ENCODE measurements at places on chromosomes 3 and 15.

- no peak for DNase-seq
Observed at GRCh38 chr3:170322566-170323269, 34.8 kb upstream of the SKIL start.

DNA sequence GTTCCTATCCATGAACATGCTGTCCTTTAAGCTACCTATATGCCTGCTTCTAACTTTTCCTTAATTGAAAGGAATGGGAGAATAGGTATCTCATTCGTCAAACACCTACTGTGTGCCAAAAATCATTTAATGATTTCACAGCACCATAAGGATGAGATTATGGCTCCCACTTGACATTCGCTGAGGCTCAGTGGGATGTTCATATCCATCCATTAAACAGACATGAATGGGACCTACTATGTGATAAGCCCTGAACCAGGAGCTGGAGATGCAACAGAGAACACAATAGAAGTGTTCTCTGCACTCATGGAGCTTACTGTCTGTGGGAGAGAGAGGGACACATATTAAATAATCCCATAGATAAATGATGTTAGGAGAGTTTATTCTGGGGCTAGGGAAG lies 49.7 kb downstream of the HRH1 start:
- no peak for DNase-seq

DNA sequence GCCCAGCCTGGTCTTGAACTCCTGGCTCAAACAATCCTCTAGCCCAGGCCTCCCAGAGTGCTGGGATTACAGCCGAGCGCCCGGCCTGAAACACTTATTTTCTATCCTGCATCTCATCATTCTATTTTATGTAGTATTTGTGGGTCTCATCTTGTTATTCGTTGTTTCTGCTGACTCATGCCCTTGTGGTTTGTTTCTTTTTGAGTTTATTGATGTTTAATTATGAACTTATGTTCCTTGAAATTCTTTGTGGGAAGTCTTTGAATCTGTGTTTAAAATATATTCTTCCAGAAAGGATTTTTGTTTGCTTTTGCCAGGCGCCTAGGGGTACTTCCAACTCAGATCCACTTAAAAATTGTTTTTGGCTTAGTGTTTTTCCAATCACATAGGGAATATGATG lies 78.3 kb upstream of the C15orf39 start:
- DNase-seq, result no peak

DNA sequence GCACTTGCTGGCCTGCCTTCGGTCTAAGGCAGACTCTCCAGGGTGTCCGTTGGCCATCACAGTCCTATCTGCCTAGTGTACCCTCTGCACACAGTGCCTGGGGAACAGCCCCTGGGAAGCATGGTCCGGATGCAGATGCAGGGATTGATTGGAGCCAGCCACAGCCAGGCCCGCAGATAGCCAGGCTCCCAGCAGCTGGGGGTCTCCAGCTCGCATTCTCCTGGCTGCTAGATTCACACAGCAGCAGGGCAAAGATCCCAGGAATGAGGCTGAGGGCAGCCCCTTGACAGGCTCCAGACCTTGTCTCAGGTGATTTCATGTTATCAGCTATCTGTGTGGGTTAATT lies 41.4 kb downstream of the IRAK2 start:
- no peak for DNase-seq

DNA sequence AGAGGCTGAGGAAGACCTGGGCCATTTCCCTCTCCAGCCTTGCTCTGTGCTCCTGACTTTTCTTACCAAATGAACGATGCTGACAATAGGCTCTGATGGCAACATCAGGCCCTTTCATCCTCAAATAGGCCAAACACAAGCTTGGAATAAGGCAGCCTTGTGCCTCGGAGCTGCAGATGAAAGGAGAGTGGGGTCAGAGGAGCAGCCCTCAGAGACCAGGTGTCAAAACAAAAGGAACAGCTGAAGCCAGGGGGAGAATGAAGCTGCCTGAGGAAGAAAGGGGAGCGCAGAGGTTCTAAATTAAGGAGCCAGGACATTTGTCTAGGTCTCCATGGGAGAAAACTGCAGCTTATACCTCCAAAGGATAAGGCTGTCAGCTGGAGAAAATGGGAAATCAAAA lies 5.1 kb downstream of the BFSP2 start:
- no peak for DNase-seq

DNA sequence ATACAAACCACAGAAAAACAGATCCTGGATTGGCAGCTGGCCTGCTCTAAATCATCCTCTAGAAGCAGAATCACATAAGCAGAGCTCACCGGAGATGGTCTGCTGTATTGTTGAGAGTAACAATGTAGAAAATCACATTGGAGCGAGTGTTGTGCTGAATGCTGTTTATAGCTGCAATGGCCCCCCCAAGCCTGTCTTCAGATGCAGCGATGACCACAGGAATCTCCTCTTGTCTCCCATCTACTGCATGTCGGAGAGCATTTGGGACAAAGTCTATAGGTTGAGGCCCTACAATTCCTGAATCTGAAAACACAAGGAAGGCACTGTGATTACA lies 8.0 kb downstream of the GLT8D1 start:
- DNase-seq, result no peak

- DNase-seq, result no peak
Observed at GRCh38 chr3:11085093-11085840, 69.0 kb upstream of the HRH1 start.

DNA sequence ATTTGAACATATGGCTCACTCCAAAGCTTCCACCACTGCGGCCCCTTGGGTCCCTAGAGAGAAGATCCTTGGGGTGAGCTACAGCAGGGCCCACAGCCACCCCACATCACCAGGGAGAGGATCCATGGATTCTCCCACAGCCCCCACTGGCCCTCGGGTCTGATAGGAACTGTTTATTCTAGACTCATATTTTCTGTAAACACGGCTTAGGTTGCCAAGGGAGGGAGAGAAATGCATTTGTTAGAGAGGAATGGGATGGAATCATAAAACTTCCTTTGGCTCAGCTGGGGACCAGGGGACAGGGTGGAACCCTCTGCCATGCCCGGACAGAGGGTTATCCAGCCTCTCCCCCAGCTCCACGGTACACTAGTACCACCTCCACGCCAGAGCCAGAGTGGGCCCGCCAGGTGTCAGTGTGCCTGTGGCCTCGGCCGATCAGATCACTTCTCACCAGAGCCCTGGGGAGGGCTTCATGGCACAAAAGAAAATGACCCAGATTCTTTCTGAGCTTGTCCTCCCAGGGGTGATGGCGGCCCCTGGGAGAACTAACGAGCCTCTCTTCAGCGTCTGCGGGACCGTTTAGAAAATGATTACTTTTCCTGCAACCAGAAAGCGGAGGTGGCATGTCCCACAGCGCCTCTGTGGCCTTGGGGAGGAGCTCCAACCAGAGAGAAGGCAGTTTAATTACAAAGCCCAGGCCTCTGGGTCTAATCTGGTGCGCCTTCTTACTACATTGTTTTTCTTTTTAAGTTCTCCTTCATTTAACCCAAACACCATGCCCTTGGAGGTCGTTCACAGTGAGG lies 33.7 kb downstream of the ADCY5 start:
- no peak for DNase-seq

GRCh38 chr3:133037436-133037835 lies 755 bp upstream of the TMEM108 start:
- no peak for DNase-seq

GRCh38 chr15:25408428-25408827 lies 30.4 kb downstream of the UBE3A start:
- DNase-seq, result no peak

- no peak for DNase-seq
Observed at GRCh38 chr3:122755491-122755890, 38.1 kb downstream of the HSPBAP1 start.

DNA sequence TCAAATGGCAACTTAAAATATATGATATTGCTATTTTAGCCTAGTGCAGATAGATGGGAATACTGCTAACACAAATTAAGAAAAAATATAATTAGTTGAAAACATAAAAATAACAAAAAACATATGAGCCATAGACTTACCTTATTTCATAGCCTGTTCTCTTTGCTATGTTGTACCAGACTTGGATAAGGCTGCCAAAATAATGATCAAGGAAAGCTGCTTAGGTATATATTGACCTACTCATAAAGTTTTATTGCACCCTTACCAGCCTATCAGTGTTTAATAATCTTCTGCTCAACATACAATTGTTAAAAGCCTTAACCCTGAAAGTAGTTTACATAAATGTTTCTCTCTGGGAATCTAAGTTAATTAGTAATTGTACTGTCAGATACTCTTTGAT lies at the start of gene SI:
Gene SI (minus strand): TSS at position 204 of the 400 bp plus-strand sequence. CDS start 2,484 bp downstream, outside the sequence.
- no peak for DNase-seq

GRCh38 chr3:123152687-123153086 lies 49.1 kb upstream of the SEC22A start:
- no peak for DNase-seq

DNA sequence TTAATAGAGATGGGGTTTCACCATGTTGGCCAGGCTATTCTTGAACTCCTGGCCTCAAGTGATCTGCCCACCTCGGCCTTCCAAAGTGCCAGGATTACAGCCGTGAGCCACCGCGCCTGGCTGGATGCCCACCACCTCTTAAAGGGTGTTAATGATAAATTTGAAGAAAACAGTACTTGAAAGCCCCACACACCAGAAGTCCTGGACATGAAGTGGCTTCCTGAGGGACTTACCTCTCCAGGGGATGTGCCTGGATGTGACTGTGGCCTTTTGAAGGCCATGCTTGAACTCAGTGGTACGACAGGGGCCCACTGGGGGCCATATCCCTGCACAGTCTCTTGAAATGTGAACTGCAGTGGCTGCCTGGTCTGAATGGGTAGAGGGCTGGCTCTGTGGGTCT lies 18.2 kb downstream of the IRAK2 start:
- DNase-seq, result no peak

All from D341Med (cell line).